Mesenteric fat pad (tissue), 1 donor: ENCODE measurements at places on chromosomes 1 and 21.

GRCh38 chr1:172380441-172381244 lies 39.8 kb upstream of the C1orf105 start:
- DNase-seq: no peak

- DNase-seq: no peak
These were observed 9.2 kb downstream of the PDZK1IP1 start for GRCh38 chr1:47180603-47181094.

GRCh38 chr1:4046836-4047461 lies 146.9 kb upstream of the C1orf174 start:
- DNase-seq: peak; percentile 43

DNA sequence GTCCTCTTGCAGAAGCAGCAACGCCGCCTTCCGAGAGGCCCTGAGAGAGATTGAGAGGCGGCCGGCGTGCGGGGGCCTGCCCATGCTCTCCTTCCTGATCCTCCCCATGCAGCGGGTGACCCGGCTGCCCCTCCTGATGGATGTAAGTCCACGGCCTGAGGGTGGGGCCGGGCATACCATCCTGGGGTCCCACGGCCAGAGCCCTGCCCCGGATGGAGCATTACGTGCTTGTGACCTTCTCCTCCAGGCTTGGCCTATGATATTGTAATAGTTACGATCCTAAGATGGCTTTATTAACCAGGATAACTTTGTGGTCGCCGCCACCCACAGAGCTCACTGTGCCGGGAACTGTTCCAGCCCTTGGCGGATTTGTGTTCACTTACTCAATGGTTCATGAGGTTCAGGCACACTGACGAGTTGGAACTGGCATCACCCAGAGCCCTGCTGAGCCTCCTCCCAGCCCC lies 18.9 kb downstream of the ARHGEF16 start:
- no peak for DNase-seq
